ENCODE measurements at places on chromosomes 4 and X.

DNA sequence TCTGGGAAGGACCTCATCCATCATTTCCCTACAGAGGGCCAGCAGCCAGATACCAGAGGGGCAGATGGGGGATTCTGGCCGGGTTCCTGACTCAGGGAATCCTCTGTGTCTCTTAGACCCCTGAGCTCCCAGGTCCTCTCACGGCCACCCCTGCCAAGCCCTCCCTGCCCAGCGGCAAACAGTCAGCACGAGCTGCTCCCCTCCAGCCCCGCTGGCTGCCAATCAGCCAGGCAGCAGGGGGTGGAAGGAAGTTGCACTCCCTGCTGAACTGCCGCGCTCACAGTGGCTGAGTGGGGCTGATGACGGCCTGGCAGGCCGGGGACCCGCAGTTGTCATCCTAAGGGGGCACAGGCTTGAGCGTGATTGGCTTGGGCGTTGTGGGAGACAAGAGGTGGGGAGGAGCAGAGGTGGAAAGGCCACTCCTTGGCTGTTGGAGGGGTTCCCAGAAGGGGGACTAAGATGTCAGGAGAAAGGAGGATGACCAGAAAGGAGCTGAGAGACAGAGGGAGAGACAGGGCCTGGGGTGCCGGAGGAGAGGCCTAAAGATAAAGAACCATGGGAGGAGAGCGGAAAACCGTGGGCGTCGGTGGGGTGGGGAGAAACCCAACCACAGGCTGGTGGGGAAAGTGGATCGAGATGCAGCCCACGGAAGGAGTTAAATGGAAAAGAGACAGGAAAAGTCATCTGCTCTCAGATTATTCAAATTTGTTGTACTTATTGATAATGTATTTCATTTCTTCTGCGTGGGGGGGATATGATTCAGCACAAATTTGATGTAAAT is 4.4 kb upstream of the CCDC149 start:
- no peak for DNase-seq

GRCh38 chr4:104942990-104943743 is 203.5 kb upstream of the TET2 start:
- no peak for DNase-seq

DNA sequence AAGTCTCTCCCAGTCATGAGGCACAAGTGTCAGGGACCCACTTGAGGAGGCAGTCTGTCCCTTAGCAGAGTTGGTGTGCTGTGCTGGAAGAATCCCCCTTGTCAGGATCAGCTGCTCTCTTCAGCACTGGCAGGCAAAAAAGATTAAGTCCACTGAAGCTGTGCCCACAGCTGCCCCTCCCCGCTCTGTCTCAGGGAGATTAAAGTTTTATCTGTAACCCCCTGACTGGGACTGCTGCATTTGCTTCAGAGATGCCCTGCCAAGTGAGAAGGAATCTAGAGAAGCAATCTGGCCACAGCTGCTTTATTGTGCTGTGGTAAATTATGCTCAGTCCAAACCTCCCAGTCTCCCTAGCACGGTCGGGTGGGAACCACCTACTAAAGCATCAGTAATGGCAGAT is 37.4 kb upstream of the HEPH start:
- DNase-seq, result no peak

DNA sequence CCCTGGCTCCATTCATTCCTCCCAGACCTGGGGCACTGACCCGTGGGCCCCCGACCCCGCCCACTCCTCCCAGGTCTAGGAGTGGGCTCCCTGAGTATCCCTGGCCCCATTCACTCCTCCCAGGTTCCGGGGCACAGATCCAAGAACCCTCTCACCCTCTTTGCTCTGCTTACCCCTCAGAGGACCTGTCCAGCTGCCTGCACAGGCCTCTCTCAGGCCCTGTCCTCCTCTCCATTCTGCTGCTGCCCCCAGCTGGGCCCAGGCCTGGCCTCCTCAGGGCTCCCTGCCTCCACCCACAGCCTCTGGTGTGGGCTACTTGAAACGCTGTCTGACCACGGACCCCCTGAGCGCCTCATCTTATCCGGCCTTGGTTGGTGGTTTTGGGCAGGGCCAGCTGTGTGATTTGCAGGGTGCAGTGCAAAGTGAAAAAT is 217.7 kb upstream of the PSAPL1 start:
- no peak for DNase-seq

Data from activated CD4-positive, CD25-positive, alpha-beta regulatory T cell treated with anti-CD3 and anti-CD28 coated beads, Interleukin-2, amount 50 U/mL, for 72 hours (primary cell).